ENCODE measurements at places on chromosomes 11 and 22. TPM values are rescaled to one million over a fixed set of nuclear protein-coding genes. Genes with fewer than 3 reads are reported as not detected.

DNA sequence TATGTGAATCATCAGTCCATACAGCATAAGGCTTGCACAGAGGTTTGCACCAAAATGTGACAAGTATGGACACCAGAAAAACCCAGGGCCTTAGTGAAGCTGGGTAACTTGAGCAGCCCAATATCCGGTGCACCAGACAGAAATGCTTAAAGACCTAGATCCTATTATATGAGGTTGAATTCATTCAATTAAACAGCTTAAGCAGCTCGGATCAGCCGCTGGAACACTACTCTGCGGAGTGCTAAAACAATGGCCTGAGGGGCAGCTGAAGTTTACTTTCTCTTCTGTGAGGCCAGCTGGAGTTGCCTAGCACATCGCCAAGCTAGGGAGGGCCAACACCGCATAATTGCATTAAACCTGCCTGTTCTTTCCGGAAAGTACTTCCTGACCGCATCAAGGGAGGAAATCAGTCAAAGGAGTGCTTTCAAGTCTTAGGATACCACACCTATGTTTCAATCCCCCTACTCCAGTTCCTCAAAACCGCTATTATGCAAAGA is 17.0 kb upstream of the FAM181B start:
- DNase-seq, result no peak

- no peak for DNase-seq
Observed at GRCh38 chr22:24338726-24339451, 68.3 kb downstream of the SPECC1L start.

- DNase-seq, result no peak
Observed at GRCh38 chr11:74534216-74534945, 40.9 kb upstream of the LIPT2 start.

The NUDT22 gene
- 46.9 TPM for total RNA-seq

DNA sequence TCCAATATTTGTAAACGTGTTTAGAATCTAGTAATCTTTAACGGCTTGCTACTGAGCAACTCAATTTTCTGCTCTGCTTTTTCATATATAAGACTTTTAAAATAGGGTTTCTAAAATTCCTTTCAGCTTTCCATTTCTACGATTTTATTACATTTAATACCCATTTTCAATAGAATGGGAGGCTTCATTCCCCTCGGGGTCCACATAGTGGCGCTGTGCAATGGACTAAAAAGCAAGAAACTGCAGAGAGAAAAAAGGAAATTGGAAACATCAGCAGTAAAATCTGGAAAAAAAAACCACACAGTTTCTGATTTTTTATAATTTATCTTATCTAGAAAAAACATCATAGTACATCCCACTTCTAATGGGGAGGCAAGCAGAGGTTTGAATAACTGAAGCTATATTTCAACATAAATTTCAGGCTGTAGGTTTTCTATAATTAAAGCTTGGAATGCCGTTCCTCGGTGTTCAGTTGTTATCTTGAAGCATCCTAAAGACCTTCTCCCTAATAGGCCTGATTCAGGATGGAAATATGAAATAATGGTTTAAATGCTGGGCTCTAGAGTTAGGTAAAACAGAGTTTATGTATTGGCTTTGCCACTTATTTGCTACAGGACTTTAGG is 18.7 kb upstream of the JHY start:
- DNase-seq, result peak; percentile 21

DNA sequence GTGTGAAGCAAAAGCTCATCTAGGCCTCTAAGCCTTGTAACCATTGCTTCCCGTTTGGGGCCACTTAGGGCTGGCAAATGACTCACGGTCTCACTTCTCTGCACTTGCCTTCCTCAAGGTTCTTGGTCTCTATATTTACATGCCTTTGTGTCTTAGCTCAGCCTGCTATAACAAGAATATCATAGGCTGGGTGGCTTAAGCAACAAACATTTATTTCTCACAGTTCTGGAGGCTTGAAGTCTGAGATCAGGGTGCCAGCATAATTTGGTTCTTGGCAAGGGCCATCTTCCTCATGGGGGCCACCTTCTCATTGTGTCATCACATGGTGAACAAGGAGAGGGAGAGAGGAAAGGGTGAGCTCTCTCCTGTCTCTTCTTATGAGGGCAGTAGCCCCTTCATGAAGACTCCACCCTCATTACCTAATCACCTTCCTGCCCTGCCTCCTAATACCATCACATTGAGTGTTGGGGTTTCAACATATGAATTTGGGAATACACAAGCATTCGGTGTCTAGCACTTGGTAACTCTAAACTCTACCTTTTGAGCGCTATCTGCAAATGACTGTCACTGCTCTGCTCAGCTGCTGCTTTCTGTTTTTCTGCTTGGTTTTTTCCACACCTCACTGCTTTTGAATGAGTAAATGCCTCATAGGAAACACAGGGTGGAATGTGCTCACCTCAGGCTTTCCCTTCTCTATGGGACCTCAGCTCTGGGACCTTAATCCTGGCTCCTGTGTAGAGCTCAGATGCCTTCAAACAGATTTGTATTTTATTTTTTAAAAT is 16.2 kb upstream of the ME3 start:
- no peak for DNase-seq

The INCENP gene
- total RNA-seq, result 14.2 TPM

DNA sequence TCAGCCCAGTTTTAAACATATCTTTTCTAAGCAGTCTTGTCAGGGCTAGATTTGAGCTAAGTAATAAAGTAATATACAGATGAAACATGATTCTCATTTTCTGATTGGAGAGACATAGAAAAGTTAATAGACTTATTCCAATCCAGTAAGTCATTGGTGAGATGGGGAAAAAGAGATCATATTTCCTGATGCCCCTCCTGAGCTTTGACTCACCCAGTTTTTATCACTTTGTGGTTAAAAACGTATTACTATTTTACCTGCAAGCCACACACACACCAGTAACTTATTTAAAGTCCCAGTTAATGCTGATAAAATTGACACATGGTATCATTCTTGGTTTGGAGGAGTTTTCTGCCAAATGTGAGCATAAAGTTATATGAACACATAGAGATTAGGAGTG is 306.8 kb downstream of the CADM1 start:
- no peak for DNase-seq

GRCh38 chr11:92626624-92627023 is 342.8 kb upstream of the MTNR1B start:
- no peak for DNase-seq

DNA sequence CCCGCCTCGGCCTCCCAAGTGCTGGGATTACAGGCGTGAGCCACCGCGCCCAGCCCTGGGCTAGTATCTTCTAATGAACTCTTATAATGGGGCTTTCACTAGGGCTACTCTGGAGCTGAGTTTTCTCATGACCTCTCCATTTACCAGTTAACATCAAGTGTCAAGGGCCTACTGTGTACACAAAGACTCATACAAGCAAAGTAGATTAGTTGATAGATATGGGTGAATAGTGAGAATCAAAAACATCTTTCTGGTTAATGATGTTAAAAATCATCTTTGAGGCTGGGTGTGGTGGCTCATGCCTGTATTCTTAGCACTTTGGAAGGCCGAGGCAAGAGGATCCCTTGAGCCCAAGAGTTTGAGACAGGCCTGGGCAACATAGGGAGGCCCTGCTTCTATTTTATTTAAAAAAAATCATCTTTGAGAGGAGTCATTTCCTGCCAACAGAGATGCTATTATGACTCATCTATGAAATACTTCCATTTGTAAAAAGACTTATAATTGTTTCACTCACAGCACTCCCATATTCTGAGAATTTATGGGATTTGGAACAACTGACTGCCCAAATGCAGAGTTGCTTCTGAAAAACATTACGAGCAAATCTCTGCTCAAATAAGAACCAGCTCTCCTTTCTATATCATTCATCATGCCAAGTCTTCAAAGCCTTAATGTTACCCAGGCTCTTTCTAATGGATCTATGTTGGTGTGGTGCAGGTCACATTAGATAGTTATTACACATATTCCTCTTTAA is 57.0 kb downstream of the GDPD4 start:
- no peak for DNase-seq

- DNase-seq, result no peak
Observed at GRCh38 chr11:8252946-8253345, 10.7 kb downstream of the LMO1 start.

DNA sequence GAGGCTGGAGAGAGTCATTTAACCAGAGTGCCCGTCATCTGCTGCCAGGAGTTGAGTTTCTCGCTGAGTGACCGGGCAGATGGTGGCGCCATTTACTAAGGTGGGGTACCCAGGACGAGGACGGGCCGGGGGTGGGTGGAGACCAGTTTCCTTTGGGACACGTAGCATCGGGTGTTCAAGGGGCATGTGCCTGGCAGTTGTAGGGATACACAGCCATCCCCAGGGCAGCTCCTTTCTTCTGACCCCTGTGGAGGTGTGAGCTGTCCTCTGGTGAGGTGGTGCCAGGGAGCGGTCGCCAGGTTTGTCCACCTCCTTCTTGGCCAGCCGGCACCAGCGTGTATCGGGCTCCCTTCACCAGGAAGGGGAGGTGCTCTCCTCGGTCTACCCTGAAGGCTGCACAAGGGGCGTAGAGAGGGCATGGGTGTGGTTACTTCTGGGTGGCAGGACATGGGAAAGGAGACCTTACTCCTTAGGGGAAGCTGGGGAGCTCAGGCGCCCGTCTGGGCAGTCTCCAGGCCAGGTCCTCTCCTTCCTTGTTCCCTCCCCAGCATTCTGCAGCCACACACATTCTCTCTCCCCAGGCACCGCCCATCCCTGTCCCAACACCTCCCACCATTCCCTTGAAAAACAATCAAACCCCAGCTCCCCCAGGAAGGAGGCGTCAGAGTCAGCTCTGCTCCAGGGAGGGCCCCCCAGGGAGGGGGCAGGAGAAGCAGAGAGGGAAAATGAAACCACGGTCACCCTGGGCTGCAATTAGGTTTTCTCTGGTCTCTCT is 10.3 kb upstream of the MB start:
- DNase-seq, result peak; percentile 97

- DNase-seq, result no peak
Observed at GRCh38 chr11:95605271-95605940, 184.2 kb downstream of the FAM76B start.

DNA sequence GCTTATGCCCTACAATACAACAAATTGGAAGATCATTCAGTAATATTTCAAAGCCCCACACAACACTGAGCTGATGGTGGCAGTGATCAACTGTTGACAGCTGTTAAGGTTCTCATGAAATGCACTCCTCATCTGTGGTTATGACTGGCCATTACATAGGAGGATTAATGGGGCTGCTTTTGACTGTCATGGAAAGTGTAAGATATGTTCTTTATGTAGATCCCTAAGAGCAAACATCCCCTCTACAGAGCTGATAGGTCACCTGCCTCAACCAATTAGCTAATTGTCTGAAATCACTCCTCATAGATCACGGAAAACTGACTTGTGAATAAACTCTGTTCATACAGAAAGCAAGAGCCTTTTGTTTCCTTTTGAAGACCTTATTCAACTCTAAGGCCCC is 78.1 kb downstream of the GAB2 start:
- no peak for DNase-seq

DNA sequence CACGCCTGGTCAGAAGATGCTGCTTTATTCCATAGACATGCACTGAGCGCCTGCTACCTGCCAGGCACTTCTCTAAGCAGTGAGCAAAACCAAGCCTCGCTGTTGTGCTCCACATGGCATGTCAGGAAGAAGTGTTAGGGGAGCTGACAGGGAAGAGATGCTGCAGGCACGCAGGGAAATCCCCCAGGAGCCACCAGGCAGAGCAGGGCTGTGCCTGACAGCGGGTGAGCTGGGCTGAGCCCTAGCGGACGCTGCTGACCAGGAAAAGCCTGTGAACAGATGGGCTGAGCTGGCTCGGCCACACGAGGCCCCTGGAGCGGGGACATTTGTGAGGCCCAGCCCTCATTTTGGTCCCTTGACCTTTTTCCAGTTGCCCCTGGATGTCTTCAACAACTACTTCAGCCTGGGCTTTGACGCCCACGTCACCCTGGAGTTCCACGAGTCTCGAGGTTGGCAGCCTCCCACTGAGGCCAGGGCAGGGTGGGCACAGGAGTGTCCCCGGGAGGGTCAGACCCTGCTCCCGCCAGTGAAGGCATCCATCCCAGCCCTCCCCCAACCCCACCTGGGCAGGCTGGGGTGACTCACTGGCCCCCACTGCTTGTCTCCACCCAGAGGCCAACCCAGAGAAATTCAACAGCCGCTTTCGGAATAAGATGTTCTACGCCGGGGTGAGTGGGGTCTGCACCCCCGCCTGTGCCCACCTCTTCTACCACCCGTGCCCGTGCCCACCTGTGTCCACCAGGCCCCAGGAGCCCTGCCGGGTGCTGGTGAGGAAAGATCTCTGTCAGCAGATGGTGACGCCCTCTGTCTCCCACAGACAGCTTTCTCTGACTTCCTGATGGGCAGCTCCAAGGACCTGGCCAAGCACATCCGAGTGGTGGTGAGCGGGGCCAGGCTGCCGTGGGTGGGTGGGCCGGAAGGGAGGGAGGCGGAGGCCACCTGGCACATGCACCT is 7.4 kb upstream of the MDK start:
- DNase-seq, result no peak
